T-helper 17 cell (primary cell): ENCODE measurements at places on chromosomes 2 and 18.

DNA sequence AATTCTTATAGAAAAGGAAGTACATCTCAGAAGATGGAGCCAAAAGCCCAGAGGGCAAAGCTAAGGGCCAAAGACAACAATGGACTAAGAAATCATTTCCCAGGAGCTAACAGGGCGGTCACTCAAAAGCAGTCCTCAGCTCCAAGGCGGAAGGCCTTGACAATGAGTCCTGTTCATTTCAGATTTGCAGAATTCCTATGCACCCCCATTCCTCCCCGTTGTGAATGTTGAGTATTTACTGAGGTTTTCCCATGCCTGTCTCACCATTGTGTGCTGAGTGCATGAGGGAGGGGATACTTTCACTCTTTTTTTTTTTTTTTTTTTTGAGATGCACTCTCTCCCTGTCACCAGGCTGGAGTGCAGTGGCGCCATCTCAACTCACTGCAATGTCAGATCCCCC is 18.8 kb upstream of the DTNB start:
- H3K4me3 ChIP-seq: no peak overlapping the region
- H3K36me3 ChIP-seq: peaks cover 2% of the 10 kb centered on the region
- H3K4me1 ChIP-seq: no peaks in the 10 kb centered on the region
- H3K27me3 ChIP-seq: peaks cover 8% of the 10 kb centered on the region

DNA sequence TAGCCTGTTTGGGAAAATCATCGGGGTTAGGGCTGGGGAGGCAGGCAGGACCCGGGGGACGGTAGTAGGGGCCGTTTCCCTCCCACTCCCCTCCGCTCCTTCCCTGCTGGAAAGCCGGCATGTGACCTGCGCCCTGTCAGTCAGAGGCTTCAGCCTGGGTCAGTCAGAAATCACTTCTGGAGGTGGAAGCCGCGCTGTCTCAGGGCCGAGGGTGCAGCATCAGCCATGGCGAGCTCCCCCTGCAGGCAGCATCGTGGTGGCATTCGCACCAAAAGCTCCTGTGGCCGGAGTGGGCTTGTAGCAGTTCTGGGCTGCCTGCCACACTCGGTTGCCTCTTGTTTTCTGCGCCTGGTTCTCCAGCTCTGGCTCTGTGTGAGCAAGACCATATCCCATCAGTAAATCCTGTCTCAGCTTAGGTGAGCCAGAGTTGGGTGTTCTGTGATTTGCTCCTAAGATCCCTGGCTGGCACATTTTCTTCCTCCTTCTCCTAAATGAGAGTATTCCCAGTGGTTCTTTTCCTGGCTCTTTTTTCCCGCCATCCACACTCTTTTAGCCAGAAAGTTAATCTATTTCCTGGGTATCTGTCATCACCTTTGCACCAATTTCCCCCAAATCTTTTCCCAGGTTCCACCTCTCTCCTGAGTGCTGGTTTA is 123.9 kb upstream of the CD302 start:
- DNase-seq: peak; percentile 63
- peaks cover 15% of the 10 kb centered on the region for H3K4me1 ChIP-seq
- H3K36me3 ChIP-seq: peaks cover 8% of the 10 kb centered on the region
- no peak overlapping the region for H3K27ac ChIP-seq
- peak overlapping the region; percentile 15 for H3K4me3 ChIP-seq

DNA sequence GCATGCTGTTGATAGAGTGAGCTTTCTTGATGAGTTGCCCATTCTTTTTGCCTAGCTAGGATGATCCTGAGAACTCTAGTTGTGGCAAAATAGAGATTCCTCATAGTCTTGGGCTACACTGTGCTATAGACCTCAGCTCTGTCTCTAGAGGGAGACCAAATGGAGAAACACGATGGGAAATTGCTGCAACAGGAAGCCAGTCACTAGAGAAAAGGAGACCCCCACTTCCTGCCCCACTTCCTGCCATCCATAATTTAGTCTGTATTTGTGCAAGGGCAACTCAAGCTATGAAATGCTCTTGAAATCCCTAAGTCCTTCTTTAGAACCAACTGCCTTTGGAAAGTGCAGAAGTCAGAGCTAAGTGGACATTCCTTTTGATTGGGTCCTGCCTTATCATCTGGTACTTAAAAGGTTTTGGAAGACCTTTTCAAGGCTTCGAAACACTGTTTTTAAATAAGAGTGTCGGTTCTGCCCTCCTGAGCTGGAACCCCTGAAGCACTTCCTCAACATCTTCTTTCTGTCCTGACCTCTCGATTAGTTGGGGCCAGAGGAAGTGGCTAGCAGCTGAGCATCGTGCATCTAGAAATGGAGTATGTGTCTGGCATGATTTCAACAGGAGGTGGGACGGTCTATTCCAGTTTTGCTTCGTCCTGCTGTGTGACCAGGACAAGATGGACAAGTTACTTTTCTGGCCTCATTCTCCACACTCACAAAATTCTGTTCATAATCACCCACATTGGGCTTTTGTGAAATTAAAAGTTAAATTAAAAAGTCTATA is 8.6 kb upstream of the KCNE4 start:
- no peak overlapping the region for H3K4me3 ChIP-seq
- H3K27me3 ChIP-seq: no peaks in the 10 kb centered on the region
- H3K4me1 ChIP-seq: no peaks in the 10 kb centered on the region
- no peak for DNase-seq

GRCh38 chr18:75036917-75037688 is 171.8 kb downstream of the PTGR3 start:
- DNase-seq: no peak
- H3K36me3 ChIP-seq: no peaks in the 10 kb centered on the region
- H3K27me3 ChIP-seq: no peaks in the 10 kb centered on the region
- H3K4me1 ChIP-seq: no peaks in the 10 kb centered on the region
- no peak overlapping the region for H3K4me3 ChIP-seq

DNA sequence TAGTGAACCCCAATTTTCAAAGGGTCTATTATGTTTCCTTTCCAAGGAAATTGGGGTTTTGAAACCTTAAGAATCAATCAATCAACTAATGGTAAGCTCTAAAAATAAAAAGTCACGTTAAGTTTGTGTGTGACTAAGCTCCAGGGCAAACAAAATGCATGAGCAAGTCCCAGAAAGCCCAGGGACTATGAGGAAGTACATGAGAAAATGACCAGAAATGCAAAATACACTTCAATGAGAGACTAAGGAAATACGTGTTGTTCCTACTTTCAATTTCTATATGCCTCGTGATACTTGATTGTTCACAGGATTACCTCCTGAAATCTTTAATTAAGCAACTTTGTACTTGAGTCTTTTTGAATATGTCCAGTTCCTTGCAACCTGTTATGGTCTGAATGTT is 684.4 kb upstream of the SYT4 start:
- no peaks in the 10 kb centered on the region for H3K27me3 ChIP-seq
- no peak for DNase-seq
- no peak overlapping the region for H3K4me3 ChIP-seq

DNA sequence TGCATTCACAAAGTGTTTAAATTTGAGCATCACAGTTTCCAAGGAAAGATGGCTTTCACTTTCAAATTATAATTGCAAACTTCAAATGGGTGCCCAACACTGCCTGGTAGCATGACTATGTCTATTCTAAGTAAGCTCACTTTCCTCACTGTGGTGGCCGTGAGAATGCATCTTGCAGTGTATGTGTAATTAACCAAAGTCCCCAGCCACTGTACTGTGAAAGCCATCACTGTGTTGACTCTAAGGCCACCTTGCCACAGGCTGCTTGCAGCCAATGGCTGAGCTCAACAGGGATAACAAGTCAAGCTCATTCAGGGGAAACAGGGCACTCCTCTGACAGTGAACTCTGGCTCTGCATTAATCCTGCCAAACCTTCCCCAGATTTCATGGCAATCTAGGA is 43.3 kb upstream of the LGALSL start:
- H3K36me3 ChIP-seq: no peaks in the 10 kb centered on the region
- no peak overlapping the region for H3K4me3 ChIP-seq
- DNase-seq: no peak
- H3K27ac ChIP-seq: no peak overlapping the region

DNA sequence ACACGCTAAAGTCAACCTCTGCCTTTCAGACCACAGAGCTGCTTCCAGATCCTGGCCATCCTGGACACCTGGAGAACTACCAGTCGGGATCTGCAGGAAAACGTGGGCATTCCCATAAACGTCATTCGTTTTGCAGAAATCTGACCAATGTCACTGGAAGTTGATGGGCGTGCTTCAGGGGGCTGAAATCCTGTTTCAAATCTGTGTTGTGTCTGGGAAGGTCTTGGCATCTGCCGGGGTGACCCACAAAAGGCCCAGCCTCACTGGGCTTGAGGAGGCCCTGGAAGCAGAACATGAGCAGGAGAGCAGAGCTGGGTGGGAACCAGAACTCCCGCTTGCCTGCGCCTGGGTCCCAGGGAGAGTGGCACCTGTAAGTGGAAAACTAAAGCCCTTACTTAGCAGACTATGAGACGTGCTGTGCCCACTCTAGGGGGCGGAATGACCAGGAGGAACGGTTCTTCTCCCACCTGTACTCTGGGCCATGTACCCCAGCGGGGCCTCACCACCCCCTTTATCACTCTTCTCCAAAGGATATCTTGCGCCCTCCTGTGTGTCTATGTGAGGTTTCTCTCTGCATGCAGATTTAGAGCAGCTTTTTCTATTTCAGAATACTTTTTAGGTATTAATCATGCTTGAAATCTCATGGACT is 200.9 kb downstream of the FAM210A start:
- no peaks in the 10 kb centered on the region for H3K36me3 ChIP-seq
- no peak overlapping the region for H3K4me3 ChIP-seq
- no peak overlapping the region for H3K27ac ChIP-seq
- H3K4me1 ChIP-seq: peaks cover 14% of the 10 kb centered on the region

DNA sequence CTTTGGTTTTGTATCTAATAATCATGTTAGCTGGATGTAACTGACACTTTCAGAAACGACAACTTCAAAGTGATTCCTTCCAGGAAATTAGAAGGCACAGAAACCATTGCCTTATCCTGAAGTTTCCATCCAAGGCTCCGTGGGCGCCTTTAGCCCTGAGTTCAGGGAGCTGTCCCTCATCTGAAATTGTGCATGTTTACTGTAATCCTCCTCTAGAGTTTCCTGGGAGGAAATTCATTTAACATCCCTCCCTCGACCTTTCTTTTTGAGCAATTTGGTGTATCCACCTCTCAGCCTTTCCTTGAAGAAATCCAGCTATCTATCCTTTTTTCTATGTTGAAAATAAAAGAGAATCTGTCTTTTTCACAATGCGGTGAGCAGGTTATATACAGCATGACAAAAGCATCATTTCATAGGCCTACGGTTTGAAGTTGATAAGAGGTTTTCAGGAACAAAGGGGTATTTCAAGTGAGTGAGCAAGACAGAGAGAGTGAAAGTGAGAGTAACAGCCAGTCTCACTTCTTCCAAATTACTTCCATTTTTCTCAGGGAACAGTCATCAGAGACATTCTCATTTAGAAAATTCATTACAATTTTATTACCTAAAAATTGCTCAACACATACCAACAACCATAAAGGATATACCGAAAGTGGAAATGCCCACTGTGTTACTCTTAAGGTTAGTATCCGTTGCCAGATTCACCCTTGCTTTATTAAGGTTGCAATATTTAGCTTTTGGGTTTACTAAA is 167.3 kb downstream of the MREG start:
- H3K36me3 ChIP-seq: no peaks in the 10 kb centered on the region
- no peak for DNase-seq
- peaks cover 12% of the 10 kb centered on the region for H3K27me3 ChIP-seq
- H3K4me3 ChIP-seq: no peak overlapping the region
- H3K27ac ChIP-seq: no peak overlapping the region
- H3K4me1 ChIP-seq: no peaks in the 10 kb centered on the region

GRCh38 chr2:239954166-239955086 is 70.7 kb downstream of the NDUFA10 start:
- H3K36me3 ChIP-seq: peaks cover 2% of the 10 kb centered on the region
- no peaks in the 10 kb centered on the region for H3K27me3 ChIP-seq
- DNase-seq: no peak
- no peaks in the 10 kb centered on the region for H3K4me1 ChIP-seq

DNA sequence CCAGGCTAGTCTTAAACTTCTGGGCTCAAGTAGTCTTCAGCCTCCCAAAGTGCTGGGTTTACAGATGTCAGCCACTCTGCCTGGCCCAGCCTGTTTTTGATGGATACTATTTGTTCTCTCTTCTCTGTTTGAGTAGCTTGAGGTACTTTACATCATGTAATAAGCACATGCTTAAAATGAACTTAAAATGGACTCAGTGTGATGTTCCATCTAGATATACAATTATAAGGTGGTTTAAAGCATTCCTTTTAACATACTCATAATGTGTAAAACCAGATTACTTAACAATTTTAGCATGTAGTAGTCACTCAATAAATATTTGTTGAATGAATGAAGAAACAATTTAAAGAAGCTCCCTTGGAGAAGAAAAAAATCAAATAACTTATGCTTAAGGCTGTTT is 9.6 kb downstream of the PTPRM start:
- no peak for DNase-seq
- no peaks in the 10 kb centered on the region for H3K36me3 ChIP-seq
- H3K27ac ChIP-seq: no peak overlapping the region

- DNase-seq: no peak
- no peaks in the 10 kb centered on the region for H3K27me3 ChIP-seq
- H3K4me3 ChIP-seq: peak overlapping the region; percentile 49
- H3K36me3 ChIP-seq: no peaks in the 10 kb centered on the region
- peaks cover 54% of the 10 kb centered on the region for H3K4me1 ChIP-seq
- peak overlapping the region; percentile 77 for H3K27ac ChIP-seq
Measured at GRCh38 chr2:68230241-68231060, 21.9 kb downstream of the PPP3R1 start.

GRCh38 chr18:59715445-59715844 is 18.2 kb upstream of the CCBE1 start:
- H3K27ac ChIP-seq: no peak overlapping the region
- H3K4me3 ChIP-seq: no peak overlapping the region
- H3K4me1 ChIP-seq: no peaks in the 10 kb centered on the region
- H3K27me3 ChIP-seq: peaks cover 7% of the 10 kb centered on the region
- no peak for DNase-seq

GRCh38 chr2:188292348-188293239 is 920 bp downstream of the GULP1 start:
- peaks cover 29% of the 10 kb centered on the region for H3K27me3 ChIP-seq
- H3K27ac ChIP-seq: no peak overlapping the region
- H3K36me3 ChIP-seq: no peaks in the 10 kb centered on the region
- DNase-seq: no peak
- peak overlapping the region; percentile 63 for H3K4me3 ChIP-seq

DNA sequence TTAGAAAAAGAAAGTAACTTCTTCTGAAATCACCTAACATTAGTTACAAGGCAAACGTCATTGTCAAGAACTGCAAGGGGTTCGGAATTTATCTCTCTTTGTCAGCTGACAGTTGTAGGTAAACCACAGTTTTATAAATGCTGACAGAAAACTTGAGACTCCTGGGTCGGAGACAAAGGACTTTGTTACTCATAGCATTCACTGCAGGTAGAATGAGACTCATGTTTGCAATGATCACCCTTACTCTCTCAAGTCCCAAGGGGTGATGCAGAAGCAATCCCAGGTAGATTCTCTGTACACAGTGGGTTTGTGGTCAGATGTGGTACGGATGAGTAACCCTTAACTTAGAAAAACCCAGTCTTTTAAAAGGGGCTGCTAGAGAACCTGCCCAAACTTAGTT is 757.8 kb downstream of the TRIB2 start:
- DNase-seq: no peak
- no peaks in the 10 kb centered on the region for H3K36me3 ChIP-seq
- H3K27me3 ChIP-seq: no peaks in the 10 kb centered on the region
- H3K4me1 ChIP-seq: no peaks in the 10 kb centered on the region
- H3K4me3 ChIP-seq: no peak overlapping the region

GRCh38 chr18:74760436-74760835 is 162.8 kb downstream of the ZNF407 start:
- no peaks in the 10 kb centered on the region for H3K27me3 ChIP-seq
- H3K36me3 ChIP-seq: no peaks in the 10 kb centered on the region
- DNase-seq: no peak
- H3K4me3 ChIP-seq: no peak overlapping the region

GRCh38 chr18:32301976-32302743 is 112.3 kb downstream of the MEP1B start:
- no peak overlapping the region for H3K4me3 ChIP-seq
- peak overlapping the region; percentile 1 for H3K27ac ChIP-seq
- no peaks in the 10 kb centered on the region for H3K4me1 ChIP-seq
- no peaks in the 10 kb centered on the region for H3K36me3 ChIP-seq
